Astrocyte (in vitro differentiated cells and primary cell): ENCODE measurements at places on chromosomes 5 and 9. TPM values are rescaled to one million over a fixed set of nuclear protein-coding genes. Genes with fewer than 3 reads are reported as not detected.

The SFXN1 gene
- total RNA-seq: 84.1 and 89.4 TPM in 2 replicates

The BNC2 gene
- 38.0 and 47.4 TPM in 2 replicates for total RNA-seq

The SMC5 gene
- total RNA-seq: 26.8 and 27.4 TPM in 2 replicates

The DBH gene
- total RNA-seq: not detected in 2 replicates

The GDA gene
- not detected in 2 replicates for total RNA-seq

The CDH9 gene
- total RNA-seq: not detected in 2 replicates

The TRPM6 gene
- total RNA-seq: 0.27 and 0.29 TPM in 2 replicates

The ALDH7A1 gene
- 85.5 and 90.6 TPM in 2 replicates for total RNA-seq

The ADCY2 gene
- total RNA-seq: 3.7 and 5.7 TPM in 2 replicates

The HEMGN gene
- total RNA-seq: not detected in 2 replicates

The FAT2 gene
- total RNA-seq: 0.07 and 0.14 TPM in 2 replicates

The QSOX2 gene
- total RNA-seq: 20.4 and 20.9 TPM in 2 replicates

The MAP1B gene
- 386 and 476 TPM in 2 replicates for total RNA-seq

The PCDHB7 gene
- 0.79 and 1.0 TPM in 2 replicates for total RNA-seq

The WHRN gene
- 9.4 and 10.2 TPM in 2 replicates for total RNA-seq

The SPATA31D4 gene
- not detected in 2 replicates for total RNA-seq

The ATG12 gene
- total RNA-seq: 58.3 and 66.3 TPM in 2 replicates
